ENCODE measurements at places on chromosomes 13 and 19.

GRCh38 chr13:40588101-40588500 is 78.3 kb downstream of the FOXO1 start:
- DNase-seq, result no peak

DNA sequence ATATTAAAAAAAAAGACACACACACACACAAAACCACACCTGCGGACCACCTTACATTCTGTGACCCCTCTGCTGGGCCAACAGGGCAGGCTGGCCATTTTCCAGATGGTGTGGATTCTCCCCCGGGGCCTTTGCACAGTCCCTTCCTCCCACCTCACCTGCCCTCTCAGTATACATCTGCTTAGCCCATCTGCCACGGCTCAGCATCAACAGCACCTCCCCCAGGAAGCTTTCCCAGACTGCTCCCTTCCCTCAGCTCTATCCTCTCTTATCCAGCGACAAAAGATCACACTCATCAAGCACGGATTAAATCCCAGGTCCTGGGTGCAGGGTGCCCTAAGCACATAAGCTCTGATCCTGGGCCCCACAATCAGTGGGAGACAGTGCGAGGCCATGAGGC is 4.5 kb downstream of the ZNF787 start:
- no peak for DNase-seq

GRCh38 chr13:21883713-21884112 is 212.8 kb downstream of the FGF9 start:
- no peak for DNase-seq

DNA sequence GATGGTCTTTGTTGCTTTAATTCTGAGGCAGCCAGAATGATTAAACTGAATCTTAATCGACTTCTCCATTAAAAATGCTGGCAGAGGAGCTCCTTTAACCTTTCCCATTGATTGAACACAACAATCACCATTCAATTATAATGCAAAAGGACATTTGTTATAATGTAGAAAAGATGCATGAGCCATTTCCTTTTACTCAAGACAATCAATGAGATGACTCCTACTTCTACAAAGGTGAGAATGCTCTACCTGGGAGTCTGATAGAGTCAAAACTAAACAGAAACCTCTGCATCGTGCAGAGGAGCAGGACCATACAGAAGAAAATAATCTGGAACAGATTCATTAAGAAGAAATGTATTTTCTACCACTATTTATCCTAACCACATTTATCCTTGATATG is 253.6 kb upstream of the DACH1 start:
- DNase-seq, result no peak

- DNase-seq, result peak; percentile 91
Observed at GRCh38 chr19:18700501-18701249, 17.2 kb downstream of the CRTC1 start.

GRCh38 chr19:45011959-45012358 is 10.7 kb downstream of the RELB start:
- no peak for DNase-seq

GRCh38 chr19:5032101-5032967 is 63.4 kb downstream of the KDM4B start:
- no peak for DNase-seq

- DNase-seq, result no peak
Observed at GRCh38 chr13:93279982-93280381, 53.4 kb downstream of the GPC6 start.

- DNase-seq, result no peak
Observed at GRCh38 chr19:6482343-6482686, 728 bp upstream of the DENND1C start.

DNA sequence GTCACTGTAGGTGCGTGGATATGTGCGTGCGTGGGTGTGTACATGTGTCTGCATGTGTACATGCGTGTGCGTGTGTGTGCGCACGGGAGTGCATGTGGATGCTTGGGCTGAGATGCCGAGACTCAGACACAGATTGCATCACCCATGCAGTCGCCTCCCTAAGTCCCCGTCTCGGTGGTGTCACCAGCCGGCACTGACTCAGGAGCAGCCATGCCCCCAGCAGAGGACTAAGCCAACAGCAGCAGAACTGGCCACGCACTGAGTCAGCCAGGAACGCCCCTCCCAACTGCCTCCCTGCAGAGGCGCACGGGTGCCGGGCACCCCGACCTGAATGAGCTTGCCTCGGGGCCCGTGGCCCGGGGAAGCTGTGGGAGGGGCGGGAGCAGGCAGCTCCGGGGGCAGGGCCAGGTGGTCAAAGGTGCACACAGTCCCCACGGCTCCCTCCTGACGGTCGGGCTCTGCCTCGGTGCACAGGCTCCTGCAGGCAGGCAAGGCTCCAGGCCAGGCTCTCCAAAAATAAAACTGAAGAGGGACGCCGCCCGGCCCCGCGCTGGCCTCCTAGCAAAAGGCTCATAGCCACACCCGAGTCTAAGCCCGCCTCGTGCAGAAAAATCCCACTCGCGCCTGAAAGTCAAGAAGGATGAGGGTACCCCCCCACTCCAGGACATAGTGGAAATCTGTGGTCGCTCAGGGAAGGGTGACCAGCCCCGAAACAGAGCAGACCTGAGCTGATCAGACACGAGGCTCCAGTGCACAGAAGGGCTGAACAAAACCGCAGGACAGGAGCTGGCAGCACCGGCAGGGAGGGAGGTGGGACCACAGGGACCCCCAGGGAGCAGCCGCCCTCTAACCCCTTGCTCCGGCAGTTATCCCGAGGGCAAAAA is 49.2 kb downstream of the GADD45B start:
- peak; percentile 99 for DNase-seq

GRCh38 chr19:43229315-43229714 is 23.9 kb upstream of the PSG4 start:
- no peak for DNase-seq

GRCh38 chr13:41699759-41700158 is 242.4 kb downstream of the RGCC start:
- DNase-seq, result no peak

DNA sequence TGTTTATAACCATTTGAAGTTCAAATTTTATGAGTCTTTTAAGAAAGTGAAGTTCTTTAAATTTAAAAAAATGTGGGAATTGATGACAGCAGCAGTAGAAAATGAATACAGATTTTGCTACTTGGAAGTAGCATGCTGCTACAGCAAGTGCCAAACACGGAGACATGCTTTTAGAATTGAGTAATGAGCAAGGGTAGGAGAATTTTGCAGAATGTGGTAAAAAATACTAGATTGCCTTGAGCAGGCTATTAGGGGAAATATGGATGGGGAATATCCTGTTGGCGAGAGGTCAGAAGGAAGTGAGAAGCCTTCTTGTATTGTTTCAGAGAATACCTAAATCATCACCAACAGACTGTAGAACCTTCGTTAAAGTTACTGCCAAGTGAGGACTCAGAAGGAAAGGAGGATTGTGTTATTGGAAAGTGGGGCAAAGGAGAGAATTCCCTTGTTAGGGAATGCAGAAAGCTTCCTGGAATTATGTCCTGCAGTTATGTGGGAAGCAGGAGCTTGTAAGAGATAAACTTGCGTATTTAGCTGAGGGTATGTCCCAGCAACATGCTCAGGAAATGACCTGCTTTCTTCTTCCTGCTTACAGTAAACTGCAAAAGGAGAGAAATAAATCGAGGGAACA is 32.4 kb upstream of the OXGR1 start:
- DNase-seq, result no peak

DNA sequence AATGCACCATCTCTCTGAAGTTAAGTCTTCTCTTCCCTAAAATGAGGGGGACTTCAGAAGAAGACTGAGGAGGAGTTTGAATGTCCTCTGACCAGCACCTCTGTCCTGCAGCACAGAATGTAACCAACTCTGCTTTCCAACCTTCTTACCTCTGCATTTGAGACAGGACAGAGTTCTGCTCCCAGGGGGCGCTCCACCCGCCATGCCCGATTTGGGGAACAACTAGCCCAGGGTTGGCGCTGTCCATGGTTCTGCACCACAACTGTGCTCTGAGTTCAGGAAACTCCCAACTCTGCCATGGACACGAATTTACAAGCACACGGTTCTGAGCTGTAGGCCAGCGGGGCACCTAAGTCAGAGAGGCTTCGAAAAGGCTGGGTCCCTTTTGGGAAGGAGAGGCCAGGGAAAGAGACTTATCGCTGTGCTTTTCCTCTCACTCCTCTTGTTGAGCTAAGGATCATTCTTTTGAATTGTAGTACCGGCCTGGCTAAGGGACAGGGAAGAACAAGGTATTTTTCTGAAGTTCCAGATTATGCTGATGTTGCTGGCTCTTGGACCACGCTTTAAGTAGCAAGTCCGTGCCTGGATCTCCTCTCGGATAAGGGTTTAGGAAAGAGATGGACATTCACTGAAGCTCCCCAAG is 22.2 kb downstream of the SIGLEC5 start:
- DNase-seq, result peak; percentile 58

DNA sequence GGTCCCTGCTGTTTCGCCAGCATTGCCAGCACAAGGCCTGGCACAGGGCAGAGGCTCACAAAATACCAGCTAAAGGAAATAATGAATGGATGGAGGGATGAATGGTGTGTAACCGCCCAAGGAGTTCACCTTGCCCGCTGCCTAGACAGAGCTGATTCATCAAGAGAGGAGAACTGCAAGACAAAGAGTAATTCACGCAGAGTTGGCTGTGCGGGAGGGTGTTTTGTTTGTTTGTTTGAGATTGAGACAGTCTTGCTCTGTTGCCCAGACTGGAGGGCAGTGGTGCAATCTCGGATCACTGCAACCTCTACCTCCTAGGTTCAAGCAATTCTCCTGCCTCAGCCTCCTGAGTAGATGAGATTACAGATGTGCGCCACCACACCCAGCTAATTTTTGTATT is 3.0 kb downstream of the OPA3 start:
- DNase-seq, result no peak

GRCh38 chr19:18086590-18087138 is at the start of gene IL12RB1:
TSS of gene IL12RB1 (minus strand) at chr19:18086934. CDS start at chr19:18086823, 111 bp downstream.
- no peak for DNase-seq

GRCh38 chr19:18229474-18229873 is 3.2 kb upstream of the PDE4C start:
- DNase-seq, result no peak

DNA sequence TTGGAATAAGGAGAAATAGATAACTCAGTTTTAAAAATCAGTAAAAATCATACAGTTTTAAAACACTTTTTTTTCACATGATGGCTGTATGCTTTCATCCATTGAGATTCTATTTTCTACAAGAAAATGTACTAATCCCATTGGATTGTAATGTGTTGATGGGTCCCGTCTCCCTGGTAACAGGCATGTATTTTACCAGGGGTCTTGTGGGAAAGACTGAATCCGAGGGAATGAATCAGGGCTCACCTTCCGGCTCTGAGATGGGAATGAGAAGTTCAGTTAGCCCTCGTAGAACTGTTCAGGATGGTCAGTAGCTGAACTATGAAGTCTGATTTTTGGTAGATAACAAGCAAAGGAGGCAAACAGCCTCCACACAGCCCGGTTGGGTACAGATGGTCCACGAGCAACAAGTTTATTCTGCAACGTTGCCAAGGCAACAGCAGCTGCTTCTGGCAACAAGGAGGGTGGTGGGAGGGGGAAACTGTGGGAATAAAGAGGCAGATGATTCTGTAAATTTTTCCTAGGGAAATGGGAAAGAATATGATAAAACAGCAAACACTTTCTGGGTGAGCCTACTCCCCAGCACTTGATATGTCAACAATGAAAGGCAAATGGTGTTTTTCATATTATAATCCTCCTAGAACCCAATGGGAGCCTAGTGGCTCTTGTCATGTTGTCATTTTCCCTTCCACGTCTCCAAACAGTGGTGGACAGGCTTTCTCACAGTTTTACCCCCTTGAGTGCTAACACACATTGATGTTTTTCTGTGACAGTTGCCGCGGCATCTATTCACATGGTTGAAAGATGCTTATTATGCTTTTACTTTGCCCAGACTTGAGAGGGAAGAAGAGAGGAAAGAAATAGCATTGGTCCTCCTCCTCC is 12.4 kb upstream of the SIAH3 start:
- DNase-seq, result no peak

DNA sequence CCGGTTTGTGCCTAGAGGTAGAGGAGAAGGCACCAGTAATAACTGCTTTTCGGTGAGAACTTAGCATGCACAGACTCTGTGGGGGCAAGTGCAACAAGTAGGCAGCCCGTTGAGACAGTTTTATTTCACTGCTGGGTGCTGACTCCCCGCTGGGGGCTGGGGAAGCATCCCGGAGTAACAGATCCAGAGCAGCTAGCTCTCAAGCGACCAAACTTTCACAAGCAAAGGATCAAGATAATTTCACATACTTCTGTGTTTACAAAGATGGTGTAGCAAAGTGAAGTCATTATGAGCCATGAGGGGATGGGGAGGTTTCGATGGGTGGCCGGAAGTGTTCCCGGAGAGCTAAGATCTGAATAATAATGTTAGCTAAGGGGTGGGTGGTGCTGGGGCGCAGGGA is 2.8 kb downstream of the NACC1 start:
- DNase-seq, result no peak
